ENCODE measurements at places on chromosomes 6 and 20. TPM values are rescaled to one million over a fixed set of nuclear protein-coding genes. Genes with fewer than 3 reads are reported as not detected.

The MATN4 gene
- polyA plus RNA-seq = 0.08 TPM

The HAO1 gene
- not detected for polyA plus RNA-seq

The ERVFRD-1 gene
- 0.02 TPM for polyA plus RNA-seq

The ELOVL2 gene
- polyA plus RNA-seq = 0.04 TPM

The ECI2 gene
- 19.5 TPM for polyA plus RNA-seq

The BTN2A1 gene
- 10.3 TPM for polyA plus RNA-seq

Measured in esophagus (tissue), 2 donors.